ENCODE measurements at places on chromosomes 12 and 14.

DNA sequence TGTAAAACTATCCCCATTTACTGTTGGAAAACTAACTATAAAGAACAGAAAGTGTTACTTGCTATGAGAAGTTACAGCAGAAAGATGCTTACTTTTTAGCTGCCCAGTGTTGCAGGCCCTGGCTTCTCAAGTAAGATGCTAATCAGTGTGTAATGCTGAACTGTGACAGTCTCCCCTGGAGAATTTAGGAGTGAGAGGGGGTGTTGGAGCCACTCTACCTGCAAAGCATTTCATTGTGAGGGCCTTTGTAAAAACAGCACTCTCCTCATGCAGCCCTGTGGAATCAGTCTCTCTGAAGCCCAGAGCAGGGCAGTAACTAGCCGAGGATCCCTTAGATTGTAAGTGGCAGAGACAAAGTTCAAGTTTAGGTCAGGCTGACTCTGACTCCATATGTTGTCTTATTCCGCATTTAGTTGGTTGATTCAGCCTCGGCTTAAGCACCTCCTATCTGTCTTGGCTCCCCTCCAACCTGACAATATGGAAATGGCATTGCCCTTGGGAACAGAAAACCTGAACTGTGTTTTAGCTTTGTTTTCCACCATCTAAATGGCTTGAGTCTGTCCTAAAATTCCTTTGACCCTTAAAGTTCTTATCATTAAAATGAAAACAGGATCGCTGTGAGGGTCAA is 141.3 kb downstream of the PRKCH start:
- no peak for DNase-seq

GRCh38 chr14:40601063-40601462 is 1005.6 kb upstream of the LRFN5 start:
- no peak for DNase-seq

DNA sequence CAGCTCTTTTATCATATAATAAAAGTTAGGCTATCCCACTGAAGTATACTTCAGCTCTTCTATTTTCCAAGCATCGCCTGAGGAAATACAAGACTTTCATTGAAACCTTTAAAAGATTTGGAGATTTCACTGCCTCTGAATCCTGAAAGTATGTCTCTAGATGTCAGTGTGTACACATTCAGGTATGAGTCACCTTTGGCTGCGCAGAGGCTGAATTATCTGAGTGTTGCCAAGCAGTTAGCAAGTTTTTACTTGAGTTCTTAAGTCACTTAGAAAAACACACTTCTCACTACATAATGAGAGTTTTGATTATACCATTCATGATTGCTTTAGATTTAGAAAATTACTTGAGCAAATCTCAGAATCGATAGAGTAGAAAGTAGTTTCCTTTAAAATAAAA is 210.3 kb downstream of the TMTC2 start:
- DNase-seq = no peak

- DNase-seq = no peak
Measured at GRCh38 chr12:122012184-122012583, 9.5 kb upstream of the BCL7A start.

DNA sequence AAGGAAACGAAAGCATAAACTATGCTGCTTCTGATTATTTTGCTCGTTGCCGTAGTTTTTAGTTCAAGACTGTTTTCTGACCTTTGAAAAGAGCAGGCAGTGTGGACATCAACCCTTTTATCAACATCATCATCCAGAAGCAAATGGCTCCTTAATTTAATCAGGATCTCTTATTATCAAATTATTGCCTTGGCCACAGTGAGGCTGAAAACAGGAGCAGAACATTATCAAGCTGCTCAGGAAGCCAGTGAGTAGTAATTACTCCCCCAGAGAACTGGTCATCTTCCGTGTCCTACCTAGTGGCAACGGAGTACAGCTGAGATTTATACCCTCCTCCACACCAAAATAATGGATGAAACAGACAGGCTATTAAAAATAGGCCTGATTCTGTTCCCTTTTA is 2.2 kb upstream of the DIABLO start:
- DNase-seq = no peak

- no peak for DNase-seq
Measured at GRCh38 chr14:38039496-38039895, 168.2 kb upstream of the SSTR1 start.

DNA sequence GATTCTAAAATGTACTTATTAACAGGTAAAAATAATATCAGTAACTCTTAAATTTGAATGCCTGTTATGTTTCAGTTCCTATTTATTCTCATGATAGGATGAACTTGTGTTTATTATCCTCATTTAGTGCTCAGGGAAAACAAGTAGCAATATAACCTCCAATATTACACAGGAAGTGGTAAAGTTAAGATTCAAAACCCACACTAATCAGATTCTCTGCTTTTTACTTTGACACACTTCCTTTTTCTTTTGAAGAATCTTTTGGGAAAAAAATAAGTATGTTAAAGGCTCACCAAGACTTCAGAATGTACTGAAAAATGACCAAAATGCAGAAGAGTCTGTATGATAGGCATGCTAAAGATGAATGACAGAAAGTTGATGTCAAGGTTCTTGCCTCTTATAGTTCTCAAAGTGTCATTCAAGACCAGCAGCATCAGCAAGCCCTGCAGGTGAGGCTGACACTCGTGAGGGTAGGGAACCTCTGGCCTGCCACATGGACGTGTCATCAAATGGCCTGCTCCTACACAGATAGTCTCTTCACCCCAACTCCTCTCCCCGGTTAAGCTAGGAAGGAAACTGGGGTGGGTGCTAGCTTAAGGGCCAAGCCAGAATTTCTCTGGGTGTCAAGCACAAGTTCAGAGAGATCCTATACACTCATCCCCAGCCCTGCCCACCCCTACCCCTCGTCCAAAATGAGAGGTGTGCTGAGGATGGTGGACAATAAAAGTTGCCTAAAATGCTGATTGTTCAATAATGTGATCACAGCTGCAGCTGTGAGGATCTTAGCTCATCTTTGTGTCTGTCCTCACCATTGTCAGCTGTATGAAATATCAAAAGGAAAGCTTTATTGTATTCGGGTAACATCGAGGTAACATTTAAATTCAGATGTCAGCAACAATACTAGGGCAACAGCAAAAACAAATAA is 6.3 kb downstream of the TBPL2 start:
- no peak for DNase-seq

GRCh38 chr12:88360343-88360742 is 218.2 kb downstream of the TMTC3 start:
- no peak for DNase-seq

GRCh38 chr14:53842938-53843337 is 113.7 kb downstream of the BMP4 start:
- DNase-seq = no peak

GRCh38 chr12:50923361-50924130 is 28.8 kb upstream of the HIGD1C start:
- no peak for DNase-seq

- peak; percentile 80 for DNase-seq
Measured at GRCh38 chr12:57935839-57936512, 5.4 kb upstream of the ATP23 start.

DNA sequence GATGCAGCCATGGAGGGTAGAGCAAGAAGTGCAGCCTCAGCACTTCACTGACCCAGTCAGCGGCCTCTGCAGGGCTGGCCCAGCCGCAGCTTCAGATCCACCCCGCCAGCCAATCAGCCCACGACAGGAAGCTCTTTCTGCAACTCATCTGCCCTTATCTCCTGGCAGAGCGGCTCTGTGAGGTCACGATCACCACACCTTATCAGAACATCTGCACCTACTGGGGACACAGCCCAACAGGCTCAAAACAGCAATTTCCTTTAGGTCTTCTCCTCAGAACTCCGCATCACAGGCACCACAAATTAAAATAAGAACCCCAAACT is 287.3 kb downstream of the BCL11B start:
- DNase-seq = no peak

GRCh38 chr14:74891870-74892269 is 10.2 kb downstream of the DLST start:
- no peak for DNase-seq

DNA sequence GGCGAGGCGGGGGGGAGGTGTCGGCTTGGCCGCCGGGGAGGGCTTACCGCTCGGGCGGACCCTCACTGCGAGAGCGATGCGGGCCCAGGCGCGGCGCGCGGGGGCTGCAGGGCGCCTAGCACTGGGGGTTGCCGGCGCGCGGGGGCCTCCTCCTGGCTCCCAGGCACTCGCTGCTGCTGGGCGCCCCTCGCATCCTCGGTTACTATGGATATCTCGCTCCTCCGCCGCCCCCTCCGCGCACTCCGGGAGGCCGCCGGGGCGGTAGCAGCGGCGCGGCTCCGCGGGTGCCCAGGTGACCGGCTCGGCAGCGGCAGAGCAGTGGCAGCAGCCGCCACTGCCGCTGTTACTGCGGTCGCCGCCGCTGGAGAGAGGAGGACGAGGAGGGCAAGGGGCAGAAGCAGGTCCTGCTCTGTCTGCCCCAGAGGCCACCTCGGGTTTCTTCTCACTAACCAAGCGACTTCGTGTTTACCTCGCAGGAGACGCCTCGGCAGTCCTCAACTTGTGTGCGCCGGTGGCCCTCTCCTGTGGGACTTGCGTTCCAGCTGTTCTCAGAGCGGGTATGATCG is 250.1 kb downstream of the APAF1 start:
- DNase-seq = no peak

Measured in caudate nucleus (tissue), 63 donors.